H9 (cell line): ENCODE measurements at places on chromosomes 11 and 22.

DNA sequence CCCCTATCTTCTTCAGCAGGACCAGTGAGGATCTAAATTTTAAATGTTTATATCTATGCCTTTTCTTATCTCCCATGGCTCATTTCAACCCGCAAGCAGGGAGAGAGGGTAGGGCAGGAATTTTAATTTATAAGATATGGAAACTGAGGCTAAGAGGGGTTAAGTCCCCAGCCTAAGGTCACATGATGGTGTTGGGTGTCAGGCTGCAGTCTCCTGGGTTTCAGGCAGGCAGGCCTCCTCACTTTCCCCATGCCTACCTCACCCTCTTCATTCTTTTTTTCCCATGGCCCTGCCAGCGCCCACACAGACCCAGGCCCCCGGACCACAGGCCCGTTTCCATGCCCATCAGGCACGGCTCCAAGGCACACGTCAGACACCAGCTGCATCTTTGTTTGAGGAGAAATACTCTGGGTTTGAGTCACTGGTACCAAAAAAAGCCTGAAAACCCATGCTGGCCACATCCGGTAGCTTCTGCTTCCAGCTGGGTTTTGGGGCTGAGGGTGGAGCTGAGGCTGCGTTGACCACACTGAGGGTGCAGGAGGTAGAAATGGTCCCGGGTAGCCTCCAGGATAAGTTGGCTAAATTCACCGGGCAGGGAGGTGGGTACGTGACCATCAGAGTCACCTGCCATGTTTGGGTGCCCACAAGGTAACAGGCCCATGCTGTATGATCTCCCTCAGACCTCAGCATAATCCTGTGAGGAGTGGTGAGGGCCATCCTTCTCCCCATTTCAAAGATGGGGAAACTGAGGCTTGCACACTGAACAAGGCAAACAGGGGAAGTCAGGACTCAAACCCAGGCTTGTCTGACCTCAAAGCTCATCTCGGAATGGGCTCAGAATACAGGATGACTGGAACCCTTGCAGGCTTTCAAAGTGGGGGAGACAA is 7.5 kb downstream of the CRYBB1 start:
- no peak for DNase-seq

- peak; percentile 85 for DNase-seq
Observed at GRCh38 chr11:72683782-72684200, 9.6 kb upstream of the PDE2A start.

DNA sequence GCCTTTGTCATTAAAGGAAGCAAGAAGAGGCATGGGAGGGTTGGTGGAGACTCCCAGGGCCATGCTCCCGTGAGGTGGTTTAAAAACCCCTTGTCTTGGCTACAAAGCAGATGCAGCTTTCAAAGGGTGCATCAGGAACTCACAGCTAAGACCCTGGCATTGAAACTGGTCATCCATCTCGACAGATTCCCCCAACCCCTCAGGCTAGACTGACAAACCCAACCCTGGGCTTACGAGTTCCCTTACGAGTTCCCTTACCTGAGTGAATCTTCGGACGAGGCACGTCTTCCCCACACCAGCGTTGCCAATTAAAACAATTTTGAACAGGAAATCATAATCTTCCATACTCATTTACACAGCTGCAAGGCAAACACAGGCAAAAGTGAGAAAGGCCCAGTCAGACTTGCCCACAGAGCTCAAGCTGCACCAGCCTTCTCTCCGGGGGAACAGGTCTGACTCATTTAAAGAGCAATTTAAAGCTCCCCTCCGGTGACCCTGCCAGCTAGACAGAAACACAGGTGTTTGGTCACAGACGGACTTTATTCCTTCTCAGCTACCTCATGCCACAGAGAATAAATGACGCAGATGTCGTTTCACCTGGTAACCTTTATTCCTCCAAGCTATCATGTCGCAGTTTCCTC is 74.6 kb downstream of the RAB30 start:
- DNase-seq: no peak

DNA sequence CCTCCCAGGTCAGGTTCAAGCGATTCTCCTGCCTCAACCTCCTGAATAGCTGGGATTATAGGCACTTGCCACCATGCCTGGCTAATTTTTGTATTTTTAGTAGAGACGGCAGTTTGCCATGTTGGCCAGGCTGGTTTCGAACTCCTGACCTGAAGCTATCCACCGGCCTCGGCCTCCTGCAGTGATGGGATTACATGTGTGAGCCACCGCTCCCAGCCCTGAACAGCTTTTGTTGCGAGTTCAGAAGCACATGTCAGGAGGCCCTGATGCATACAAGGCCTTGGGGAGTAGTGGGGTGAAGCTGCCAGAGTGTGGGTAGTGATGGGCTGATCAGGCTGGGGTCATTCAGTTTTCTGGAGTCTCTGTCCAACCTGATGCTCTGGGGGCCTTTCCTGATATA is 117.0 kb upstream of the C11orf87 start:
- no peak for DNase-seq

GRCh38 chr11:124085997-124086846 is 29.0 kb upstream of the VWA5A start:
- no peak for DNase-seq
